PC-3 (cell line): ENCODE measurements at places on chromosomes 12 and 14. TPM values are rescaled to one million over a fixed set of nuclear protein-coding genes. Genes with fewer than 3 reads are reported as not detected.

The ACSS3 gene
- total RNA-seq: not detected in 2 replicates

The UBR7 gene
- 61.1 and 61.3 TPM in 2 replicates for total RNA-seq

The CCDC198 gene
- total RNA-seq: 0.15 and 3.3 TPM in 2 replicates

The LRRC10 gene
- total RNA-seq: not detected in 2 replicates

The DEGS2 gene
- 1.6 and 5.4 TPM in 2 replicates for total RNA-seq
